ENCODE measurements at places on chromosomes 4 and X. TPM values are rescaled to one million over a fixed set of nuclear protein-coding genes. Genes with fewer than 3 reads are reported as not detected.

DNA sequence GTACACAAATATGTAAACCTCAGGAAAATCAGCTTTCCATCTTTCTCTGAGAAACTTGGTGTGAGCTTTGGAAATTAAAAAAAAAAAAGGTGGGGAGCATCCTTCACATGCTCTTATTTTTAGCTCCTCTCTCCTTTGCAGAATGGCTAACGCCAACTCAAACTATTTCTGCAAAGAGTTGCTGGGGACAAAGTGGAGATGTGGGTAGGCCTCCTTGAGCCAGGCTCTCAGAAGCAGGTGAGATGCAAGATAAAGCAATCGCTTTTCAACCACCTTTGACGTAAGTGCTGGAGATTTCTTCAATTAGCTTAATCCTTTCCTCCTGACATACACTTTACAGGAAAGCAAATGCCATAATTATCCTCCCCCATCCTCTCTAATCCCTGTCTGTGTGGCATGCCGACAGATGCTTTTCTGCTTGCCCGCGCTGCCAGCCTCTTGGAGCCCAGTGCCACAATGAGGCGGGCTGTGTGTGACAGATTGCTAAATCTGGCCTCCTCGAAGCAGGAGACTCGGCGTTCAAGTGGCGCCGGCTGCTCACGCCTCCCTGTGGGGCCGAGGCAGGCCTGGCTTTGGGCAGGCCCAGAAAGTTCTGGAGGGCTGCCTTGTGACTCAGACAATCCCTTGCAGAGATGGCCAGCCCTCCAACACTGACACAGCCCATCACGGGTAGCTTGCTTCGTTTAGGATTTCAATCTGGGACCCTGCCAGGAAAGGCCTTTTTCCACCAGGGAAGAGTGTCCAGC, 64.9 kb upstream of the SOD3 start:
- no peak for DNase-seq

DNA sequence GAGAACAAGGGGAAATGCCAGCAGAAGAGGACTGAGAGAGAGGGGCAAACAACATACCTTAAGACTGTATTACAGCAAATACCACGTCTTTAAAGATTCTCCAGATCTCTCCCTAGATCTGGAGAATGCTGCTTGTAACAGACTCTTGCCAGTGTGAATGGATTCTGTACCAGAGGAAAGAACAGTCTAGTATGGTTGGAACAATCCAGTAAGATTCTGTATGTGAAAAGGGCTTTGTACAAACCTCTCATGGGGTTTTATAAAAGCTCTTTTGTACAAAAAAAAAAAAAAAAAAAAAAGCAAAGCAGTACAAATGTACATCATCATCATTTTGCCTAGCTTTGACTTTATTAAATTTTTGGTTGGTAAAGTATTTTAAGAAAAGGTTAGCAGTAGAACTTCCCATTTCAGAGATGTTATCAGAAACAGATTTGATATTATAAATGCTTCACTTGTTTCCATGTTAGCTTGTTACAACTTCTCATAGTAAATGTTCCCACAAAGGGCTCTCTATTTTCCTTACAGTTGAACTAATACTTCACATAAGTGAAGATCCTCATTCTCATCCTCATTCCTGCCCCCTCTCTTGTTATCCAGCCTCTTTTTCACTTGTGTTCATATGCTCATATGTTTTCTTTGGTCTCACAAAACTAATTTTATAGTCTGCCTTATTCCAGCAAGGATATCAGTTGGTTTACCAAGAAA, 144.2 kb downstream of the EDA start:
- DNase-seq, result no peak

DNA sequence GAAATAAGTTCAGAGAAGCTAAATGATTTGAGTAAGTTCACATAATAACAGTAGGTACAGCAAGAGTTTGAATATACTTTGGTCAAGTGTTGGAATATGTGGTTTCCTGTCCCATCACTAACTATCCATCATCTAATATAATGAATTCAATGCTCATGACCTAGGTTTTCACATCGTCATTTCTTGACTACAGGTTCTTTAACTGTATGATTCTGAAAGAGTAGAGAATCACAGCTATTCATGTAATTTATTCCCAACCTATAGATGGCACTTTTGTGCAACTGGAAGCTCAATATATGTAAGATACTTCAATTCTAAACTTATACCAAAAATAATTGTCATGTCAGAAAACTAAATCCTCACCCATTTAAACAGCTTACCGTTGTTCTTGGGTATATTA, 53.1 kb downstream of the TIGD2 start:
- DNase-seq, result no peak

Gene XAGE1A
- total RNA-seq, result not detected

Gene PABPC4L
- 2.0 TPM for total RNA-seq

All from ureter (tissue), 1 donor.